ENCODE measurements at places on chromosomes 4 and X. TPM values are rescaled to one million over a fixed set of nuclear protein-coding genes. Genes with fewer than 3 reads are reported as not detected.

GRCh38 chrX:111264385-111264784, 5.9 kb downstream of the CAPN6 start:
- H3K27ac ChIP-seq: no peak overlapping the region
- no peaks in the 10 kb centered on the region for H3K4me1 ChIP-seq
- H3K4me3 ChIP-seq: no peak overlapping the region
- no peaks in the 10 kb centered on the region for H3K36me3 ChIP-seq

DNA sequence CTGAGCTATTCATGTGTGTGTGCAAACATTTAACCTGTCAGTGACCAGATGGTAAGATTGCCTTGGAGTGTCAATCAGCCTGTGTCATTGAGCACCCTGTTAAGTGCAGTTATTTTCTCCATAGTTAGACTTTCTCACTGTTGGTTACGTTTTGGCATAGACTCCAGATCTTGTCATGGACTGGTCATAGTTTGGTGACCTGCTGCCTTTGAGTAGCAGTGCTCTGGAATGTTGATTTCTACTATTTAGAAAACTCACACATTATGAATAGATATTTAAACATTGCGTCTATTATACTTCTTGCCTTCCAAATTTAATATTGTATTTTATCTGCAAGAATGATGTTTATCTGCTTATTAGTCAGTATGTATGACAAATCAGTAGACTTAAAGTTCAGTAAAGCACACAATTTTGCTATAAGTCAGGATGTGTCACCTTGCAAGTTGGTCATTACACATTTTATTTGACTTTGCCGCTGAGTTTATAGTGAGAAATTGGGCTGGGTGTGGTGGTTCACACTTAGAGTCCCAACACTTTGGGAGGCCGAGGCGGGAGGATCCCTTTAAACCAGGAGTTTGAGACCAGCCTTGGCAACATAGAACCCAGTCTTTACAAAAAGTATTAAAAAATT, 42.4 kb downstream of the KIAA0232 start:
- H3K27me3 ChIP-seq: no peaks in the 10 kb centered on the region
- peaks cover 3% of the 10 kb centered on the region for H3K4me1 ChIP-seq
- peaks cover 6% of the 10 kb centered on the region for H3K36me3 ChIP-seq
- no peak overlapping the region for H3K4me3 ChIP-seq
- H3K27ac ChIP-seq: no peak overlapping the region

The LRRC66 gene
- total RNA-seq: 0.99 TPM

The FREM3 gene
- total RNA-seq: 0.18 TPM

The PRRG3 gene
- 0.49 TPM for total RNA-seq

Measured in aorta (tissue), 5 donors.